CD4-positive, alpha-beta T cell treated with Interleukin-15 for 4 hours (primary cell): ENCODE measurements at places on chromosomes 6 and 20.

GRCh38 chr20:21562656-21563055 is 48.8 kb upstream of the NKX2-2 start:
- no peak for DNase-seq

GRCh38 chr6:125549202-125549884 is 200.1 kb upstream of the HEY2 start:
- no peak for DNase-seq

- DNase-seq = no peak
These were observed 555.9 kb downstream of the C6orf118 start for GRCh38 chr6:164753517-164753916.

- no peak for DNase-seq
These were observed 59.2 kb downstream of the RBM38 start for GRCh38 chr20:57450419-57450818.

GRCh38 chr20:43579861-43580793 is 10.6 kb upstream of the IFT52 start:
- DNase-seq = no peak

DNA sequence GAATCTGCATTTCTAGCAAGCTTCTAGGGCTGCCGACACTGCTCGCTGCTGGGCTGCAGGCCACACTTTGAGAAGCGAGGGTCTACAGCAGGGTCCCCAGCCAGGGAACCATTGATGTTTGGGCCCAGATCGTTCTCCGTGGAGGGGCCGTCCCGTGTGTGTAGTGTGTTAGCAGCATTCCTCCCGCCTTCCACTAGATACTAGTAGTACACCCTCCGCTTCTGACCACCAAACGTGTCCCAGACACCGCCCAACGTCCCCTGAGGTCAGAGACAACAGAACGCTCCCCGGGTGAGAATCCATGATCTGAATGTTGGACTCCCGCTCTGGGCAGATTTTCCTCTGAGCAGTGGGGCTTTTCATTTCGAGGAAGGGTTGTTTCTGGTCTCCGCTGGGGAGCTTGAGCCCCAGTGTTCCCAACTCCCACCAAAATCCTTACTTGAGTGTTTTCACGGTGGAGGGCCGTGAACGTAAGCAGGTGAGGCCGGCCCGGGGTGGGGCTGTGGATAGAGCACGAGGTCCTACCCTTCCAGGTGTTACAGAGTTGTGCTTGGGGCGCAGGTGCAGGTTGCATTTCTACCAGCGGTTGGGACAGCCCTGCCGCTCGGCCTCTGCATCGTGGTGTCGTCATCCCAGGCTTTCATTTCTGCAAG is 124.6 kb downstream of the SYCP2 start:
- no peak for DNase-seq

DNA sequence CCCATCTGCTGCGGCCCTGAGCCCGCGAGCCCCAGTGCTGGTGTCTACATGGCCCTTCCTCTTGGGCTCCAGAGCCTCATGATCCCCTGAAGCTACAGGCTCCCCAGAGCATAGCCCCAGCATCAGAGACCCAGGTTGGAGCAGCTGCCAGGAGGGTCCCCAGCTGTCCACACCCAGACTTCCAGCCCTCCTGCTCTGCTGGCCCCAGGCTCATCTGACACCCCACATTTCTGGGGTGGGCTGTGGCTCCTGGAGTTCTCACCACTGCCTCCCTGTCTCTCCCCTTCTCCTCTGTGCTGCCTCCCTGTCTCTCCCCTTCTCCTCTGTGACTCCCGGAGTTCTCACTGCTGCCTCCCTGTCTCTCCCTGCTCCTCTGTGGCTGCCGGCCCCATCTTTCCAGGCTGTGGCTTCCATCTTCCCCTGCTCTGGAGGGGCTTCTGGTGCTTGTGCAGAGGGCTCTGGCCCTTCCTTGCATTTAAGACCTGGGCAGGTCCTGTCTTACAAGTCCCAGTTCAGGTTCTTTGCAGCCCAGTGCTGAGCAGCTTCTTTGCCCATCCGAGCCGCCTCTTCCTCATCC is 108.1 kb downstream of the ERMARD start:
- no peak for DNase-seq

GRCh38 chr6:2748183-2748582 is 2.5 kb downstream of the MYLK4 start:
- DNase-seq = no peak

GRCh38 chr6:65289491-65289890 is 417.5 kb downstream of the EYS start:
- DNase-seq = no peak

DNA sequence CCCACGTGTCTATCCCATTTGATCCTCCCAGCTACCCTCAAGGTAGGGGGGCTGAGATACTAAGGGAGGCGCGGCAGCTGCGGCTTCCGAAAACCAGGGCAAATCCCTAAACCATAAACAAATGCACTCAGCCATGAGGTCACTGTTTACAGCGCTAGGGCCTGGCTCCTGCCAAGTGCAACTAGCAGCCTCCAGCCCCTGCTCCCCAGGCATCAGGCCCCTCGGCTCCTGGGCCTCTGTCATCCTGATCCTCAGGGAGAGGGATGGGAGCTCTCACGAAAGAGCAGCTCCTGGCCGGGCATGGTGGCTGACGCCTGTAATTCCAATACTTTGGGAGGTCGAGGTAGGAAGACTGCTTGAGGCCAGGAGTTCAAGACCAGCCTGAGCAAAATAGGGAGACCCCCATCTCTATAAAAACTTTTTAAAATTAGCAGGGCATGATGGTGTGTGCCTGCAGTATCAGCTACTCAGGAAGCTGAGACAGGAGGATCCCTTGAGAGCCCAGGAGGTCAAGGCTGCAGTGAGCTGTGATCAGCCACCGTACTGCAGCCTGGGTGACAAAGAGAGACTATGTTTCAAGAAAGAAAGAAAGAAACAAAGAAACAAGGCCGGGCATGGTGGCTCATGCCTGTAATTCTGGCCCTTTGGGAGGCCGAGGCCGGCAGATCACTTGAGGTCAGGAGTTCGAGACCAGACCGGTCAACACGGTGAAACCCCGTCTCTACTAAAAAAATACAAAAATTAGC is 42.5 kb upstream of the TLDC2 start:
- DNase-seq = no peak

- no peak for DNase-seq
These were observed 40.6 kb downstream of the CTNNBL1 start for GRCh38 chr20:37734228-37734985.

DNA sequence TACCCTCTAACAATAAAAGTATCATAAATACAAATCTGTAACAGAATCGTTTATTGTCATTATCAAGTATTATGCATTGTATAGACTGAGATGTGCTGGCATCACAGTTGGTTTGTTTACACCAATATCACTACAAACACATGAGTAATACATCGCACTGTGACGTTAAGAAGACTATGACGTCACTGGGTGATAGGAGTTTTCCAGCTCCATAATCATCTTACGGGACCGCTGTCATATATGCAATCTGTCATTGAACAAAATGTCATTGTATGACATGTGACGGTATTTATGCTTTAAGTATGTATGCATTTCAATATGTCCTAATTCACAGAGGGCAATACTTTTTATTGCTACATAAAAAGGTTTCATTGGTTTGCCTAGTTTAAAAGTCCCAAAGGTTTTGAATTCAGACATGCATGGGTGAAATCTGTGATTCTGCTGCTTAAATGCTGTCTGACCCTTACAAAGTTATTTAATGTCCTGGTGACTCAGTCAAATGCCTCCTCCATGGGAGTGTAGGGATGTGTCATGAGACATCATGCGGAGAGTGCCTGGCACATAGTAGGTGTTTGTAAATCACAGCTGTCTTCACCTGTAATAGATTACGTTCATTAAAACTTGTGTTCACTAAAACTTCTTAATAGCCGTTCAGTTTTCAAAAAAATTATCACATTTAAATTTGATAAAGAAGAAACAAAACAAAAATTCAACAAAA is 160.7 kb upstream of the PDE10A start:
- DNase-seq = no peak

GRCh38 chr20:62320581-62321354 is 18.0 kb downstream of the ADRM1 start:
- DNase-seq = no peak

- no peak for DNase-seq
These were observed 12.9 kb downstream of the PARD6B start for GRCh38 chr20:50744143-50744792.

DNA sequence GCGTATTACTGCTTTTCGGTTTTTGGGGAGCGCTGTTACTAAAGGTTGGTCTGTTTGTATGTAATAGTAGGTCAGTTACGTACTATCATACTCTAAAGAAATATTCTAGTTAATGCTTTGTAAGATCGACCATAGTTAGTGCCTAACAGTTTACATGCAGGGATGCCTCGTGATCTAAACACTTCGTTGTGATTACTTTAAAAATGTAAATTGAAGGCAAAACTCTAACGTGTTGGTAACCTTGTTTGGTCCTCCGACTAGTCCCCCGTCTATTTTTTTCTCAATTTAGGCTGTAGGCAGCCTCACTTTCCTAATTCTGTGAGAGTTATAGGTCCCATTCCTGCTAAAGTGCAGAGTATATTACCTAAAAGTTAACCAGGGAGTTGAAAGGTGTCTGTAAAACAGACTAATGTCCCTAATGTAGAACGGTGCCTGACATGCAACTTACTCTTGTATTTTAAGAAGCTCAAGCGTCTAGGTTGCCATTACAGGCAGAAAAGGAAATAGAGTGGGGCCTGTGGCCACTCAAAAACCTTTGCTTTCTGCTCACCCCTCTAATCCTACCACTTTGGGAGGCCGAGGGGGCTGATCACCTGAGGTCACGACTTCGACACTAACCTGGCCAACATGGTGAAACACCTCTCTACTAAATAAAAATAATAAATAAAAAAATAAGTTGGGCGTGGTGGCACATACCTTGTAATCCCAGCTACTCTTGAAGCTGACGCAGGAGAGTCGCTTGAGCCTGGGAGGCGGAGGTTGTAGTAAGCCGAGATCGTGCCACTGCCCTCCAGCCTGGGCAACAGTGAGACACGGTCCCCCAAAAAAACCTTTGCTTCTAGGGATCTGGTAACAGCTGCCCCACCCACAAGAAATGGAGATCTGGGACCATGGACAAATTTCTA is 37.8 kb downstream of the HFE start:
- DNase-seq = no peak

DNA sequence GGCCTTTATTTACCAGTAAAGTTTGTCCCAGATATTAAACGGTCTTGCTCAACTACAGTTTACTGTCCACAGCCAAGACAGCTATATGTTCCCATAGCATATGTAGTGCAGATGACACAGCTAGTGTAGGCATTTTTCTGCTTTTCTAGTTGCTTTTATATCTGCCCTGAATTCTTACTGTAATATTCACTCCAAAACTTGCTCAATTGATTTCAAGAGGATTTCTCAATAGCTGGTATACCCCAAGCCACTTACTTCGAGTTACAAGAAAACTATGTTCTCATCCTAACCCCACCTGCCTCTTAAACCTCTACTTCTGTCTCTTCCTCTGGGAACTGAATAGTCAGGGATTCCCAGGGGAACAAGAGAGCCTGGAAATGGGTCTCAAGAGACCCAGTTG is 18.9 kb upstream of the ROS1 start:
- DNase-seq = no peak

DNA sequence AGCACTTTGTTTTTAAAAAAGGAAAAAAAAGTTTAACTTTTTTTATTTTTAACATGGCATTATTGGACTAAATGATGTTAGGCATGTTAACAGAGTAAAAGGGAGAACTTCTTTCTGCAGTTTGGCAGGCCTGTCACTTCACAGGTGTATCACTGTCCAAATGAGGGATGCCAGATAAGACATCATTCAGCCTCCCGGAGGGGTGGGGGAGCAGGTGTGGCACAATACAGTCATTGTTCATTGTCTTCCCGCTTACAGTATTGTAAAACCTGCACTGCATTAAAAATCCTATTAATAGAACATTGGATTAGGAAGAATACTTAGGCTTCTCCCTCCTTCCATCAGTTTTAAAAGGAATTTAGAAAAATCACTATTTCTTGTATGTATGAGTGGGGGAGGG is 80.7 kb downstream of the CARMIL1 start:
- DNase-seq = no peak

DNA sequence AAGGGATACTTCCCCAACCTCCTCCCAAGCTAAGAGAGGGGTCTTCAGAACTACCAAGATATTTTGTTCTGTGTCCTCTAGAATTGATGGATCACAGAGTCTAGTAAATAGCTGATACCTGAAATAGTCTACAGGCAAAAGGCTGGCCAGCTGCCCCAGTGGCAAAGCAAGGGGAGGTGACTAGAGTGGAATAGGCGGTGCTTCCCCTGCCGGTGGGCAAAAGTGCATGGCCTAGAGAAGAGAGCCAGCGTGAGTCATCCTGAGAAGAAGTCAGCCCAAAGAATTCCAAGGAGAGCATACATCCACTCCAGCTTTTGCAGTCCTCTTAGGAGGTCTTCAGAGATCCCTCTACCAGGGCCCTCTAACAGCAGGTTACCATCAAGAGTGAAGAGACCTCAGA is 14.7 kb downstream of the DPPA5 start:
- DNase-seq = no peak

- no peak for DNase-seq
These were observed 26.3 kb downstream of the SPDEF start for GRCh38 chr6:34529665-34530327.

GRCh38 chr6:52230685-52231084 is 13.6 kb downstream of the IL17F start:
- DNase-seq = no peak

DNA sequence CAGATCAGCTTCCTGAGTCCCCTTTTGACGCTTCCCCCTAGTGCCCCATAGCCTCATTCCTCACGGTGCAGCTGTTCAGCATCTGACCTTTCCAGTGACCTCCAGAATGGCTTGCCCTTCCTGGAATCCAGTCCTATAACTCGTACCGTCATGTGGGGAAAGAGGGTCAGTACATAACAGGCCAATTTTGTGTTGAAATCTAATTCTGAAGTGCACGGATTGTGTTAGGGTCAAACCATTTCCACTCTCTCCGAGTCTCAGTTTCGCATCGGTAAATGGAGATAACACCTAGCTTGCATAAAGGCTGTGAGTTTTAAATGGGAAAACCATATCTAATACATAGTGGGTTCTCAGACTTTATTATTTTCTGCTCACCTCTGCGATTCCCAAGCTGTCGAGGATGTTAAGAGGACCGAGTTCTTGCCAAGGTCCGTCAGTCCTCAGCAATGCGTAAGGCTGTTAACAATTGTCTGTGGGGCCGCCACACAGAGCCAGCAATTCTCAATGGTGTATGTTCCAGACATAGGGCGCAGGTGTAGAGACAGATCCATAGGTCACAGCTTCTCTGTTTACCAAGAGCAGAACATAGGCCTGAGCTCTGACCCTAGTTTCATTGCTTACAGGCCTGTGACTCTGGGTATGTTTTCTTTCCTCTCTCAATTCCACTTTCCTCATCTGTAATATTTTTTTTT is 45.5 kb upstream of the CCR6 start:
- DNase-seq = no peak

DNA sequence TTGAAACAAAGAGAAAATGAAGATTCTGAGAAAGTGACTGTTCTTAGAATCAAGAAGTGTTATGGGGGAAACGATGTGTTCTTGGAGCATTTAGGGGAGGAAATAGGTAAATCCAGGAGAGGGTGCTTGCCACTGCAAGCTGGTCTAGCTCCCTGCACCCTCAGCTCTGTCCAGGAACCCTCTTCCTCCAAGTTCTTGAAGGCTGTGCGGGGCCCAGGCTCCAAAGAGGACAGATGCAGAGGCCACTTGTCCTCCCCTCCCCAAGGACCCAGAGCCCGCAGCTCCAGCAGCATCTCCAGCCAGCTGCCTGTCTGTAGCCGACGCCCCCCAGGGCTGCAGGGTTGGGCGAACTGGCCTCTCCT is 87.9 kb downstream of the CDC5L start:
- DNase-seq = no peak

- no peak for DNase-seq
These were observed 56.4 kb downstream of the SNRNP48 start for GRCh38 chr6:7646394-7646793.

GRCh38 chr20:25272223-25273000 is 24.5 kb downstream of the PYGB start:
- DNase-seq = no peak

GRCh38 chr6:144993870-144994269 is 708.7 kb downstream of the UTRN start:
- DNase-seq = no peak
